ENCODE measurements at places on chromosomes 7 and 10.

GRCh38 chr10:124359336-124359832 lies 59.3 kb downstream of the OAT start:
- DNase-seq: no peak

DNA sequence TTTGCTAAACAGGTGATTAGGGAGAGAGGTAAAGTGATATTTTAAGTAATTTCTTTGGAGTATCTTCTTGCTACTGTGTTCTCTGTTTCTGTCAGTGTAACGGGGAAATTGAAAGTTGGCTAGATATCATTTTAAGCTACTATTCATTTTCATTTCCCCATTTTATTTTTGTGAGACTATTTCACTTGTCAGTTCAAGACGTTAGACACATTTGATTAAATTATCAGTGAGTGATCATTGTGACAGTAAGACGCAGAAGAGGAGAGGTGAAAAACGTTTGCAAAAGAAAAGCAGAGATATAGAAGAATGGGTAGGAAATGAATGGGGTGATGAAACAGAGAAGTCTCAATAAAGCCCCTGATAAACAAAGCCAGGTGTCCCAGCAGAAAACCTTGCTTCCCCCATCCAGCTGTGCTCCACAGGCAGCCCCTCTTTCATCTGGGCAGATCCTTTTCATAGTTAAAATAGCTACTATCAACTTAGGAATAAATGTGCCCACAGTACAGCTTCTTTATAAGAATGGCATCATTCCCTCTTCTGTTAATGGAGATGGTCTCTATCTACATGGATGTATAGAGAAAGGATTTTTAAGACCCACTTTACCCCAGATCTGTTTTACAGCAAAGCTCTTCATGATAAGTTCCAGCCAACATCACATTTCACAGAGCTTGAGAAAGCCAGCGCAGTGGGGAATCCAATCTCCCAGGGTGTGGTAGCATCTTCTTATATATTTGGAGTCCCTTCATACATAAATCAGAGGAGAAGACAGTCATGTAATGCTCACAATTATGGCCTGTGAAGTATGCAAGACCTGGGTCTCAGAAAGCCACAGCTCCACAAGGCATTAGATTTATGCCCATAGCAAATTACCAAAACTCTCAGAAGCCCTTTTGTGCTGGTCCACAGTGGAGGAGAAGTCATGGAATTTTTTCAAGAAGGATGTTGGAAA lies 138.1 kb upstream of the ITGB1 start:
- no peak for DNase-seq

DNA sequence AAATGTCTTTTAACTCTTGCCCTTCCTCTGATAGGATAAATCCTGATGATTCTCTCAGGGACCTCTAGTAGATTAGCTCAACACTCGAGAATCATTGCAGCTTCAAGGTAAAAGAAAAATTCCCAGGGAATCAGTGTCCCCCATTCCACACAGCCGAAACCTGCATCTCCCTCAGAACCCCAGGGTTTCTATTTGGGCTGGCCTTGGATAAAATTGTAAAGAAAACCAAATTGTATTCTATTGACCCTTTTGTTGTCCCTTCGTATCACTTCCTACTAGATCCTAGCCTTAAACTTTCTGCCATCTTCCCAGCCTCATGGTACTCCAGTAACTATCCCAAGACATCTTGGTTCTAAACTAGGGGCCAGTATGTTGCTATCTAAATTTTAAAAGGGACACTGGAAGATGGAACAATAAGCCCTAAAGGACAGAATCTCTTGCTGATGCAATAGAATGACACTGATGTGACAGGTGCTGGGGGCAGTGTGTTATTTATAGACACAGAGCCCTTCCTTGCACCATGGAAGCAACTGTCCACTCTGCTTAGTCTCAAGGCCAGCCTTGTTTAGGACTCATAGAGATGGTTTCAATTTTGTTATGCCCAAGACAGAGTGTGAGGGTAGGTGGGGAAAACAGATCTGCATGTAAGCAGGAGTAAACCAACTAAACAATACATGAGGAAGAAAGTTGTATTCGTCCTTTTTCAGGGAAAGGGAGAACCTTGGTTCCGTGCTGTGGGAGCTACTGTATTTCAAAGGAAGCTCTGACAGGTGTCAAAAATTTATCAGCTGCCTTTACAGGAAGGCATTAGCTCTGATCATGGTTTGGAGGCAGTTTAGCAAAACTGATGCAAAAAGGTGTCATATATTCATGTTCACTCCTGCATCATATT lies 7.6 kb downstream of the ASB15 start:
- no peak for DNase-seq

DNA sequence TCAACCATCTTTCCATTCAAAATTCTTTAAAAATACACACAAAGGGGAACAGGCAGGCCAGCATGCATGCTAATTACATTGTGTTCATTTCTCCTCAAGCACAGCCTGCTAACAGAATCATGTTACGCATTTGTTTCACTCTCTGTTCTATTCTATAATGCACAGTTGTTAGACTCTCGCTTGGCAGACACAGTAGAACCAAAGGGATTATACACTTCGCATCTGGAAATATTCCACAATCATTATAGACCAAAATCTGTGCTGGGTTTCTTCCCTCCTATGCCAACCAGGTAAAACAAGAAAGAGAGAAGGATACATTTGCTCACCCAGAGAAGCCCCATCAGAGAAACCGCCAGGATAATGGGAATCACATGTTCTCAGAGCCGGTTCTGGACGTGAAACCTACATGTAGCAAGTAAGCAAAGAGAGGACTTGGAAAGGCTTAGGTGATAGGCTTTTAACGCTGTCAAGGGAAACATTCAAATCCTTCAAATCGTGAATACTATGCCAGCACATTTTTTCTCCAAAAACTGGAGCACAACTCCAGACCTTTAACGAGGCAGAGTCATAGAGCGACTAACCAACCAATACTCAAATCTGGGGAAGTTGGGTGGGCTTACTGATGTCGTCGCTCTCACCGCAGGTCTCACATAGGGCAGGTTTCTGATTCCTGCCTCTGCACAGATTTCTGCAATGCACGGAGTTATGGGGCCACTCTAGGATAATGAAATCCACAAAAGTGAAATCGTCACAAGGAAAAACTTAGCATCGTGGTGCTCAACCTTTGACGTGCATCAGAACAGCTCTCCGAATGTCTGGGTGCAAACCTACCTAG lies 380.5 kb upstream of the AUTS2 start:
- no peak for DNase-seq

DNA sequence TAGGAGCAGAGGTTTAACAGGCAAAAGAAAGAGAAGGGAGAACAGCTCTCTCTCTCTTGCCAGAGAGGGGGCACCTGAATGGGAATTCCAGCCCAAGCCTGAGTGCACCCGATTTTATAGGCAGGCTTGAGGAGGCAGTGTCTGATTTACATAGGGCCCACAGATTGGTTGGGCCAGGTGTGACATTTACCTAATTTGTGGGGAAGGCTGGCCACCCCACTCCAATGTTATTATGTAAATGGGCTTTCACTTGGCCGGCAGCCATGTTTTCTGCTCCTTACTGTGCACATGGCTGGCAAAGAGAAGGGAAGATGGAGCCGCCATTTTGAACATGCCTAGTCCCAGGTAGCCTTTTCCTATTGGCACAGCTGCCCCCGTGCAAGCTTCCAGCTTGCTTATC lies 735.5 kb upstream of the AUTS2 start:
- no peak for DNase-seq
